ENCODE measurements at places on chromosomes 16 and 17. TPM values are rescaled to one million over a fixed set of nuclear protein-coding genes. Genes with fewer than 3 reads are reported as not detected.

GRCh38 chr16:6605490-6605889 is 727.2 kb upstream of the RBFOX1 start:
- no peak for DNase-seq

Gene SLC6A2
- not detected for total RNA-seq

DNA sequence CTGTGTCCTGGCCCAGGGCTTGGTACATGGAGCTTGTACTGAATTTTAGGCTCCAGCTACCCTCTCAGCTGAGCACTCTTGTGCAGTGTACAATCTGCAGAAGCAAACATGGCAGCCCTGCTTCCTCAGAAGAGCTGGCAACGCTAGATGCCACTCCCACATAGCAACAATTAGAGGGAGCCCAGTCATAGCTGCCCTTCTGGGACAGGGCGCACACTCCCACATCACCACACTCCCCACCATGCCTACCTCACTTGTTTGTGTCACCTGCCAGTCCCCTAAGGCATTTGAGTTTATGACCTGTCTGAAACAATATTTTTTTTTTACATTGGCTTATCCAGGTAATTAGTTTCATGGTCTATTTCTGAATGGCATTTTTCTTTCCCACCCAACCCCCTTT is 72.3 kb downstream of the C17orf67 start:
- no peak for DNase-seq

DNA sequence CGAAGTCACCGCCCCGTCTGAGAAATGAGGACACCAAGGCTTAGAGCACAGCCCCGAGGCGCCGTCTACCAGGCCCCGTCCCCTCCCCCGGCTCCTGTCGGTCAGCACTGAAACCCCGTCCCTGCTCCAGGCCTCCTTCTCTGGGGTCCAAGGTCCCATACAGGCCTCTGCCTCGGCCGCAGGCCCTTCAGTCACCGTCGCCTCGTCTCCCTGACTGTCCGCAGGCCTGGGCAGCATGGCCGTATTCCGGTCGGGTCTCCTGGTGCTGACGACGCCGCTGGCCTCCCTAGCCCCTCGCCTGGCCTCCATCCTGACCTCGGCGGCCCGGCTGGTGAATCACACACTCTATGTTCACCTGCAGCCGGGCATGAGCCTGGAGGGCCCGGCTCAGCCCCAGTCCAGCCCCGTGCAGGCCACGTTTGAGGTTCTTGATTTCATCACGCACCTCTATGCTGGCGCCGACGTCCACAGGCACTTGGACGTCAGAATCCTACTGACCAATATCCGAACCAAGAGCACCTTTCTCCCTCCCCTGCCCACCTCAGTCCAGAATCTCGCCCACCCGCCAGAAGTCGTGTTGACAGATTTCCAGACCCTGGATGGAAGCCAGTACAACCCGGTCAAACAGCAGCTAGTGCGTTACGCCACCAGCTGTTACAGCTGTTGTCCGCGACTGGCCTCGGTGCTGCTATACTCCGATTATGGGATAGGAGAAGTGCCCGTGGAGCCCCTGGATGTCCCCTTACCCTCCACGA is 617 bp downstream of the COASY start:
- no peak for DNase-seq

Gene SSTR5
- total RNA-seq: 22.6 TPM

DNA sequence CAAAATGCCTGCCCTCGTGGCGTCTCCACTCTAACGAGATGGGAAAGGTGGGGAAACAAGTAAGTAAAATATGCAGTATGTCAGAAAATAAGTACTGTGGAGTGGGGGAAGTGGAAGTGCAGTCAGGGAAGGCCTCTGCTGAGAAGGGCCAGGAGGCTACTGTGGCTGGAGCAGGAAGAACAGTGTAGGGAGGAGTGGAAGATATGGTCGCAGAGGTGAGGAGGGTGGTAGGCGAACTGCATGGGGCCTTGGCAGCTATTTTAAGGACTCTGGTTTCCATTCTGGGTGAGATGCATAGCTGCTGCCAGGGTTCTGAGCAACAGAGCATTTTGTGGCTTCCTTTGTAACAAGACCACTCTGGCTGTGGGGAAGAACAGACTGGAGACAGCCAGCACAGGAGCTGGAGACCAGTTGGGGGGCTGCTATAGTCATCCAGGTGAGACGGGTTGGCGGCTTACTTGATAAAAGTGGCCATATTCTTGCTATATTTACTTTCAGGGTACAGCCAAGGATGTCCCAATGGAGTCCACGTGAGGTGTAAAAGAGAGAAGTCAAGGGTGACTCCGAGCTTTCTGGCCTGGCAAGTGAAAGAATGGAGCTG is 42.6 kb downstream of the CYTH1 start:
- no peak for DNase-seq

DNA sequence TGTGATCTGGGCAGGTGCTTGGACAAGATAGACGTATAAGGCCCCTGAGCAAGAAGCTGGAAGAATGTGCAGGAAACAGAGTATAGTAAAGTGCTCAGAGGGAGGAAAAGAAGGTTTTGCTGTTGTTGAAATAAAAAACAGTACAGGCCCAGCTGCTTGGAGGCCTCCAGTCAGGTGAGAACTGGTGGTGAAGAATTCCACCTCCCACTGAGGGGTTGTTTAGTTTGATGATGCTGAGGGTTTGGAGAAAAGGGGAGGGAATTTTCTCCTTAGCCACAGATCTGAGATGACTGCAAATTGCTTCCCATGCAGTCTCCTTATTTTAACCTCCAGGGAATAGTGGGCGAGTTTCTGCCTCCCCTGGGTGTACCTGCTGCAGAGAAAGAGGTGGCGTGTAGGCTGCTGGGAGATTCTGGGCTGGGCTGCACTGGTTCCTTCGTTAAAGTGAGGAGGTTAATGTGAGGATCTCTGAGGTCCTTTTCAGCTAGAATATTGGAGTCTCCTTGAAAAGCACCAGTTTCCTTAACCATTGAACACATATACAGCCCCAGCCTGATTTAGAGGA is 25.8 kb downstream of the SMPD3 start:
- no peak for DNase-seq

- DNase-seq: no peak
Observed at GRCh38 chr16:84258266-84258665, 18.5 kb upstream of the KCNG4 start.

- DNase-seq: no peak
Observed at GRCh38 chr17:17050346-17051345, 8.4 kb downstream of the MPRIP start.

Gene RNF112
- 1.6 TPM for total RNA-seq

DNA sequence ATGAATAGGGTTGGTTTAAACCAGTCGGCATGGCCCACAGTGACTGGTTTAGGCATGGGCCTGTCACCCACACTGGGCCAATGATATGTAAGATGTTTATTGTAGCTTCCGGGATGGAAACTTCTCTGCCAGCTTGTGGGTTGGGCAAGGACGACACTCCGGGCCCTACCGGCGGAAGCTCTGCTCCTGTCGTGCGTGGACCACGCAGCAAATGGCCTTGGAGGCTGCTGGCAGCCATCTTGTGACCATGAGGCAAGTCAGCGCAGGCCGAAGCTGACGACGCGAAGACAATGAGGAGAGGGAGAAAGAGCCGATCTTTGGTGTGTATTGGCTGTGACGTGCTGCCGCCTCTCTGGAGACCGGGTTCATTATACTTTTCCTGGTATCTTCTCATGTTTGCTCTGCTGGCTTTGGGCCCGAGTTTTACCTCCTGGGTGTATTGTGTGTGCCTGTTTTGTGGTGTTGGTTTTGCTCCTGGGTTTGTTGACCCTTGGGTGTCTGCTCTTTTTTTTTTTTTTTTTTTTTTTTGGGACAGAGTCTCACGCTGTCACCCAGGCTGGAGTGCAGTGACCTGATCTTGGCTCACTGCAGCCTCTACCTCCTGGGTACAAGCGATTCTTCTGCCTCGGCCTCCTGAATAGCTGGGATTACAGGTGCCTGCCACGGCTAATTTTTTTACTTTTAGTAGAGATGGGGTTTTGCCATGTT is 15.4 kb downstream of the SLC25A10 start:
- DNase-seq: no peak

DNA sequence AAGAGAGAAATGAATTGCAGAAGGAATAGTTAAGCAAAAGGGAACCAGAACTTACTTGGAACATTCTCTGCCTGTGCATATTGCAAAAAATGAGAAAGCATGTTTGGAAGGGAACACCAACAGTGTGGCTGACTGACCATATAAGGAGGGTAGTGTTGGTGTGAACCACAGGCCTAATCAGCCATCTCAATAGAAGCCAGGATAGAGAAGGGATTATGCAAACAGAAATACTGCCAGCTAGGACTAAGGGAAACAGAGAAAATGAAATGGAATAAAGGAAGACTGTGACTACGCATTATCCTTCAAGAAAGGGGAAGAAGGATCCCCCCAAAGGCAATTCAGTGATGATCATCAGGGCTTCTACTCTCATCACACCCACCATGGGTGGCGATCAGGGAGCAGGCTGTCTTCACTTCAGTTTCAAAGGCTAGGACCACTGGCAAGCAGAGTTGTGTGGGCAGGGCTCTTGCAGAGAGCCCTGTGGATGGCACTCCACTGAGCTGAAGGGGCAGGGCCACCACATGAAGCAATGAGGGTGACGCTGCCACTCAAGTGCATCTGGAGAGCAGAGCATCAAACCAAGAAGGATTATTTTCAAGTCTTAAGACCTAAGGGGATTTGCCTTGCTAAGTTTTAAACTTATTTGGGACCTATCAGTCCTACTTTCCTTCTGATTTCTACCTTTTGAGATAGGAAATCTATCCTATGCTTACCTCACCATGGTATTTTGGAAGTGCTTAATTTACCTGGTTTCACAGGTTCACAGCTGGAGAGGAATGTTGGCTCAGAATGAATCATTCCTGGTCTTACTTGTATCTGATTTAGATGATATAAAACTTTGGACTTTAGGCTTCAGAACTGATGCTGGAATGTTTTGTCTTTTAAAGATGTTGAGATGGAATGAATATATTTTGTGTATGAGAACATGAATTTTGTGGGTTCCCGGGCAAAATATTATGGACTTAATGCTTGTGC is 140.5 kb downstream of the SSH2 start:
- DNase-seq: no peak

DNA sequence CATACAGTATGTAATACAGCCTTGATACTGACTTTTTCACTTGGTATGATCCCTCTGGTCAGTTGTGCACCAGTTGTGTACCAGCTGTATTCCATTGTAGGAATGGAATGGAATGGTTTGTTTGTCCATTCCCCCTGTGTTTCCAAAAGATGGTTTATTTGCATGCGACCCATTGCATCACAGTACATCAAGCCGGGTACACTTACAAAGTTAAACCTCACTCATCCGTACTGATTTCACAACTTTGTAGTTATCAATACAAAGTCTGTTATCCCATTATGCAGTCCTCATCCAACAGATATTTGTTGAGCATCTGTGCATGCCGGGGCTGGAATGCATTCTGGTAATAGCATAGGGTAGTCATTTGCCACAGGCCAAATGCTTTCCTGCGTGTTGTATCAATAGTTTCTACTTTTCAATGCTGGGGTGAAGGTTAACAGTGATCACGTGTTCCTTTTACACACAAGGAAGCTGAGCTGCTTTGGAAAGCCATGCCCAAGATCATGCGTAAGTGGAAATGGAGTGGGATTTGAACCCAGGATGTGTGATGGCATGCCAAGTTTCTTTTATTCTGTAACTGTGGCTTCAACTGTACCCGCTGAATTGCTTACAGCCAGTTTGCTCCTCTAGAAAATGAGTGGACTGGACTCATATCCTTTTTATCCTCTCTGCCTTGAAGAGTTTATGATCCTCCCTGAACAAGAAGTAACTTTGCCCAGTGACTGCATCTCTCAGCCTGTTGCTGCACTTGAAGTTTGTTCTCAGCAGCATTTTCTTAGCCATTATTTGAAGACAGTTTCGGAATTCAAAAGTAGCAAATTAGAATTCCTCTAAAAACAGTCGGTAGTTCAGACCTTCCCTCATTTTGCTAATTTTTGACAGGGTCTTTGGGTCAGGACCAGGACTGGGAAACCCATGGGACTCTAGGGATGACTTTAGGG is 228.5 kb downstream of the CCDC182 start:
- DNase-seq: no peak

DNA sequence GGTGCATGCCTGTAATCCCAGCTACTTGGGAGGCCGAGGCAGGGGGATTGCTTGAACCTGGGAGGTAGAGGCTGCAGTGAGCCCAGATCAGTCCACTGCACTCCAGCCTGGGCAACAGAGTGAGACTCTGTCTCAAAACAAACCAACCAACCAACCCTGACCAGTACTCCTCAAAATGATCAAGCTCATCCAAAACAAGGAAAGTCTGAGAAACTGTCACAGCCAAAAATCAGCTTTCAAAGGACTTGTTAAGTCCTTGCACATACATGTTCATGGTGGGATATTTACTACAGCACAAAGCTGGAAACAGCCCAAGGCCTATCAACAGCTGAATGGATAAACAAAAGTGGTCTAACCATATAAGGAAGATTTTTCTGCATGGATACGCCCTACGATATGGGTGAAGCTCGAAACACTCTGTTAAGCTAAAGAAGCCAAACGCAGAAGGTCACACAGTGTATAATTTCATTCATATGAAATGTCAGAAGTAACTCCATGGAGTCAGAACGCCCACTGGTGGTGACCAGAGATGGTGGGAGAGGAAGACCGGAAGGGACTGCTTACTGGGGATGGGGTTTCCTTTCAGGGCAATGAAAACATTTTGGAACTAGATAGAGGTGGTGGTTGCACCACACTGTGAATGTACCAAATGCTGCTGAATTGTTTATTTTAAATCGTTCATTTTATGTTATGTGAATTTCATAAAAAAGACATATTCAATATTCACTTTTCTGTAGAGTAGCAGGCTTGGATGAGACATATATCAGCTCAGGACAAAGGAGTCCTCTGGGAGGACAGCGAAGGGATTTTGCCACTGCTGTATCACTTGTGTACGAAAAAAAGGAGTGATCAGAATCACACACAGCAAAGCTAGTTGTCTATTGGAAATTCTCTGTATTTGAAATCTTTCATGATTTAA is 17.7 kb downstream of the CCL17 start:
- DNase-seq: no peak

DNA sequence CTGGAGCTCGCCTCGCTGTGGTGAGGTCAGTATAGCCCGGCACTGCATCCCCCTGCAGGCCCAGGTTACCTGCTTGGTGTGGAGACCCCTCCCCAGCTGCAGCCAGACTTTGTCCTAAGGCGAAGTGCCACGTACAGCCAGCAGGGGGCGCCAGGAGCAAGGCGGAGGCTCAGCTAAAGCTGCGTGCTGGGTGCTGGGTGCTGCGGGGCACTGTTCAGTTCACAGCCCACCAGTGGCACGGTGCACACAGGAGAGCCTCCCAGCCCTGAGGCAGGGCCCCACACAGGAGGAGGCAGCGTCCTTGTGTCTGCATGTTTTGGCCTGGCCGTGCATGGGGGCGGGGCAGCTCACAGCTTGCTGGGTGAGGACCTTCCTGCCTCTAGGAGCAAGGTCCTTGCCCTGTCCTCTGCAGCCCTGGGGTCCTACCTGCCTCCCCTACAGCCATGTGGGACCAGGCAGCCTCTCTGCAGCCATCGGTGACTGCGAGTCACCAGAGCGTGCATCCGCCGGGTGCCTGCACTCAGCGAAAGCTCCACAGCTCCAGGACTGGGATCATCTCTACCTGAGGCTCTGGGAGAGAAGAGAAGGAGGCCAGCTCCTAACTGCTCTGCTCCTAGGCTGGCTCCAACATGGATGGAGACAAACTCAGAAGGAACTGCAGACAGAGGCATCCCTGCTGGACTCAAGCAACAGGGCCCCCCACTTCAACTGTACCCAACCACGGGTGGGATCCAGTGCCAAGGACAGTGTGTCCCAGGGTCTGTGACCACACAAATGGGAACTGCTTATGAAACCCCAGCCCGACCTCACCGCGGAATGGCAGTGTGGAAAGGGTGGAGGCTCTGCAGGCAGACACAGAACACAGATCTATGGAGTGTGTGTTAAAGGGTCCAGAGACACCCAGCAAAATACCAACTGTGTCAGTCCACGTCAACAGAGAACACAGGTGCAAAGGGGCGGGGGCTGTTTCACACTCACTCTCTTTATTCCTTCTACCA is 19.0 kb downstream of the SLC7A5 start:
- peak; percentile 60 for DNase-seq

Gene TMEM114
- total RNA-seq: not detected
